ENCODE measurements at places on chromosomes 6 and 20. TPM values are rescaled to one million over a fixed set of nuclear protein-coding genes. Genes with fewer than 3 reads are reported as not detected.

BMP5 gene
- polyA plus RNA-seq: 2.5 TPM

MRAP2 gene
- 4.3 TPM for polyA plus RNA-seq

C20orf204 gene
- 1.1 TPM for polyA plus RNA-seq

FAXC gene
- polyA plus RNA-seq: 6.2 TPM

HAO1 gene
- polyA plus RNA-seq: not detected

IMPG1 gene
- 3.5 TPM for polyA plus RNA-seq

CHRNA4 gene
- polyA plus RNA-seq: 14.3 TPM

DNMT3B gene
- 7.3 TPM for polyA plus RNA-seq

SLC17A1 gene
- polyA plus RNA-seq: 27.5 TPM

PCMTD2 gene
- 151 TPM for polyA plus RNA-seq

KCNK16 gene
- not detected for polyA plus RNA-seq

OR2B3 gene
- not detected for polyA plus RNA-seq

ZSCAN23 gene
- polyA plus RNA-seq: 15.3 TPM

LTB gene
- 1.1 TPM for polyA plus RNA-seq

GPX6 gene
- not detected for polyA plus RNA-seq

BNIP5 gene
- polyA plus RNA-seq: 0.10 TPM

SRSF3 gene
- 597 TPM for polyA plus RNA-seq

CD109 gene
- 16.8 TPM for polyA plus RNA-seq

RNF182 gene
- polyA plus RNA-seq: 3.5 TPM

TMEM151B gene
- polyA plus RNA-seq: 0.84 TPM

PAK5 gene
- polyA plus RNA-seq: 0.48 TPM

THBS2 gene
- polyA plus RNA-seq: 15.2 TPM

RGS17 gene
- polyA plus RNA-seq: 2.3 TPM

HLA-DRA gene
- polyA plus RNA-seq: 64.5 TPM

MAFB gene
- polyA plus RNA-seq: 146 TPM

VSTM2L gene
- polyA plus RNA-seq: 3.0 TPM

BEND6 gene
- 5.9 TPM for polyA plus RNA-seq

CLPSL2 gene
- not detected for polyA plus RNA-seq

PRICKLE4 gene
- polyA plus RNA-seq: 2.8 TPM

SLC17A9 gene
- polyA plus RNA-seq: 2.0 TPM

CCDC170 gene
- polyA plus RNA-seq: 2.1 TPM

GJA10 gene
- polyA plus RNA-seq: not detected

FAM210B gene
- polyA plus RNA-seq: 45.4 TPM

MED20 gene
- 42.4 TPM for polyA plus RNA-seq

IL20RA gene
- polyA plus RNA-seq: 1.5 TPM

HMGN3 gene
- 373 TPM for polyA plus RNA-seq

BPIFB2 gene
- polyA plus RNA-seq: not detected

SRSF12 gene
- 15.7 TPM for polyA plus RNA-seq

CLIC5 gene
- 203 TPM for polyA plus RNA-seq

MICB gene
- polyA plus RNA-seq: 1.4 TPM

ERVFRD-1 gene
- polyA plus RNA-seq: 0.25 TPM

GRM1 gene
- 0.27 TPM for polyA plus RNA-seq

DUSP15 gene
- 23.1 TPM for polyA plus RNA-seq

USP49 gene
- polyA plus RNA-seq: 11.3 TPM

ANGPT4 gene
- 0.34 TPM for polyA plus RNA-seq

RBPJL gene
- 0.06 TPM for polyA plus RNA-seq

CNPY3 gene
- polyA plus RNA-seq: 65.9 TPM

PPIL4 gene
- 66.2 TPM for polyA plus RNA-seq

ABHD16B gene
- not detected for polyA plus RNA-seq

All from right renal pelvis (tissue), 4 donors.